ENCODE measurements at places on chromosomes 2 and 18.
A peak's percentile ranks its signal among the peaks of the same experiment; 100 is the strongest.

DNA sequence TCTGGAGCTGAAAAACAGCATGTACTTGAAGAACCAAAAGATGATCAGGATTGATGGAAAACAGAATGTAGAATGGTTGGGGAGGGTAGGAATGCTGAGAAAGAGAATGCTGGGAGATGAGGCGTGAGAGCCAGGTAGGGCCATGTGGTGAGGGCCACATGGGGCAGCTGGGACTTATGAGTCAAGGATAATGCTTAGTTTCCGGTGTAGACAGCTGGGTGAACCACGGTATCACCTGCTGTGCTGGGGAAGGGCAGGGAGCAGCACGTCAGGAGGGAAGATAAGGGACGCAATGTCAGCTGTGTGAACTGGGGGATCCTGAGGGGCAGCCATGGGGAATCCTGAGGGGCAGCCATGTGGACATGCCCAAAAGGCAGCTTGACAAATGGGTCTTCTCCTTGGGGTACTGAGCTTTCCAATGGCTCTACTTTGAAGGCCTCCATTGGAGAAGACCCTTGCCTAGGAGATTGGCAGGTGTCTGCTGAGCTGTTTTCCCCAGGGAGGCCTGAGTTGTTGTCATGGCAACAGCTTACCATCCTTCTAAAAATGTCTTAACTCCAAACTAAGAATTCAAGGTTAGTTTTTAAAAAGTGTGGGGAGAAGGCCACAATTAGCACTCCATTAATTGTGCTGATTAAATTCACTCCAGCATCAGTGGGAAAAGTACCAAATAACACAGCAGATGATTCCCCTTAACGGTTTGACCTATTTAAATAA lies 51.1 kb downstream of the MTHFD2 start:
- DNase-seq: no peak

GRCh38 chr2:117406443-117406842 lies 408.0 kb upstream of the DDX18 start:
- no peak for DNase-seq

- no peak for DNase-seq
These were observed 33.6 kb upstream of the ROCK2 start for GRCh38 chr2:11377928-11378545.

DNA sequence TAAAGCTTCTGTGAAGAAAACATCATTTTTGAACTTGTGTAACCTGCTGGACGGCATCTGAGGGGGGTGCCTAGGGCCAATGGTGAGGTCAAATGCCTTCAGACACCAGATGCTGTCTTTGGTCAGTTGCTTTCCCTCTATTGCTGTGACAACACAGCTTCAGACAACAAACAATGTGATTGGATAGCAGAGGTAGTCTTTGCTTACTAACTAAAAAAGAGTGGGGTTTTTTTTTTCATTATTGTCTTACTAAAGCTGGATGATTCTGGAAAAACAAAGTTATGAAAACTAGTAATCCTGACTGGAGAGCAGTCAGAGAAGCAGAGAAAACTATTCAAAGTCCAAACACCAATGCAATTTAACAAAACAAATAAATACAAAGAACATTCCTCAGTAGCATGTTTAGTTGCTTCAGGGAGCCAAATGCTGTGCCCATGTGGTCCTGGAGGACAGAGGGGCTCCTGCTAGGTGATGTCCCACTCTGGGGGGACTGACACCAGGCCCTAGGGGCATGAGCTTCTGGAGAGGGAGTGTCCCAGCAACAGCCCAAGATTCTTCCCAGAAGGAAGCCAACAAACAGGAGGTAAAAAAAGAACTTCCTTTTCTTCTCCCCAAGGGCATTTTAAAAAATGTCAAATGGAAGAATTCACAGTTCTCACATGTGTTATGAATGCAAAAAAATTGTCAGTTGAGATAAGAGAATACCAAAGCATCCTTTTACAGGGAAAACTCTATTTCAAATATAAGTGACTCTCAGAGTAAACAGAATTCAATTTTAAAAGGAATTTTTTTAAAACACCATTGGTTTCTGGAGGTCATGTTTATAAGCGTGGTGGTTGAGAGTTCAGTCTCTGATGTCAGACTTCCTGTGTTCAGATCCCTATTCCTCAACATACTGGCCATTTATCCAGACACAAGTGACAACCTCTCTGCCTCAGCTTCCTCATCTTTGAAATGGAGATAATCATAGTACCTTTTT lies 181.1 kb upstream of the PGAP1 start:
- DNase-seq: no peak

DNA sequence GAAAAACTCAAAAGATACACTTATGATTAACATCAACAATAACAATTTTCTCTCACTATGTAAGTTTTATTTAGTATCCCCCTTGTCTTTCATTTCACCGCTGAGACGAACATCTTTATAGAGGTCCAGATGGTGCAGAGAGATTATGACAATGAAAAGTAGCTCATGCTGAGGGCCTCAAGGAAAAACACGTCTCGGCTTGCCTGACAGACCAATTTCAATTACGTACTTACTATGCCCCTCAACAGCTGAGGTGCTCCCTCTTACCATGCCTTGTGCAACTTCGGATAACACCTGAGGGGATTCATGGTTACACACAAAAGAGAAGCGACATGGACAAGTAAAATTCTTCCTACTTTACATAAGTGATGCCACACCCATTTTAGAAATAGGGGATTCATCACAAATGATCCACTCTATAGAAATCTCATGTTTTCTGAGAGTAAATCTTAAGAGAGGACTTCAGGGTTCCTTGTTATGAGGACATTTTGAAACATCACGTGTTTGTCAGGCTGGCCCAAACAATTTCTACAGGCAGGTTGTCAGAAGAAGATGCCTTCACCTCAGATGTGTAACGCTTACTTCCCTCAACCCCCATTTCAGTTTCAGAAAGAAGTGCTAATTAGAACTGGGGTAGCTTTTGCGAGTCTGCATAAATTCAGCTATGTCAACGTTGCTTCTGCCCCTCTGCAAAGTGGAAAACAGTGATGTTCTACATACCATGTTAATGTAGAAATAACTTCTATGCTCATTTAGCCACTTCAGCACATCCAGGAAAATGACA lies 191.4 kb downstream of the NRXN1 start:
- DNase-seq: no peak

- no peak for DNase-seq
These were observed 476.8 kb downstream of the MBD2 start for GRCh38 chr18:53747663-53748160.

GRCh38 chr2:165582863-165583506 lies 113.5 kb downstream of the CSRNP3 start:
- no peak for DNase-seq

- no peak for DNase-seq
These were observed 32.8 kb upstream of the BIN1 start for GRCh38 chr2:127139766-127140165.

DNA sequence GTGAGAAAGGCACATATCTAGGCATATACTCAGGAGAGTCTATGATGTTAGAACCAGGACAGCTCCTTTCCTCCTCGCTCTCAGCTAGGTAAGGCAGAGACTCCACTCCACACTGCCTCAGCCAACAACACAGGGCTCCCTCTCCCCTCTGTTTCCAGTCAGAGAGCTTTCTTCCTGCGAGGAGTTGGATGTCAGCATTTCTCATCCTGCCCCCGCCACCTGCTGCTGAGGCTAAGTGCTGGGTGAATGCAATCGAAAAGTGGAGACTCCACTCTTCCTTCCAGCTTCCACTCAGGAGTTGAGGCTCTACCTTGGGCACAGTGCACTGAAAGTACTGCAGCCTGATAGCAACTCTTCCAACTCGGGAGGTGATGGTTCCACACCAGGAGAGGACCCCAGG lies 177.2 kb upstream of the RAB6C start:
- no peak for DNase-seq

DNA sequence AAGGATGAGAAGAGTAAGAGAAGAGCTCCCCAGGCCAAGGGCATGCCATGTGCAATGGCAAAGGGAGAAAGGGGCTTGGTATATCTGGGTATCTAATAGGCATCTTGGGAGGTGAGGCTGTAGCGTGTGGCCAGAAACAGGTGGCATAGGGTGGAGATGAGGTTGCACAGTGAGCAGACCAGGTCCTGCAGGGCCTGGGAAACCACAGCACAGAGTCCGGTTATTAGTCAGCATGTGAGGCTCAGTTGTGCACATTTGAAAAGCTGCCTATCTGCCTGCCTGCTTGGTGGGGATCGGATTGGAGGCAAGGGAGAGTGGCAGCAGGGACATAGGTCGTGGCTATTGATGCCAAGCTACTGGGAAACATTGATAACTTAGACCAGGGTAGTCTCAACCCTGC lies 190.6 kb downstream of the TPGS2 start:
- no peak for DNase-seq

GRCh38 chr2:118689874-118690273 lies 157.6 kb downstream of the EN1 start:
- no peak for DNase-seq

DNA sequence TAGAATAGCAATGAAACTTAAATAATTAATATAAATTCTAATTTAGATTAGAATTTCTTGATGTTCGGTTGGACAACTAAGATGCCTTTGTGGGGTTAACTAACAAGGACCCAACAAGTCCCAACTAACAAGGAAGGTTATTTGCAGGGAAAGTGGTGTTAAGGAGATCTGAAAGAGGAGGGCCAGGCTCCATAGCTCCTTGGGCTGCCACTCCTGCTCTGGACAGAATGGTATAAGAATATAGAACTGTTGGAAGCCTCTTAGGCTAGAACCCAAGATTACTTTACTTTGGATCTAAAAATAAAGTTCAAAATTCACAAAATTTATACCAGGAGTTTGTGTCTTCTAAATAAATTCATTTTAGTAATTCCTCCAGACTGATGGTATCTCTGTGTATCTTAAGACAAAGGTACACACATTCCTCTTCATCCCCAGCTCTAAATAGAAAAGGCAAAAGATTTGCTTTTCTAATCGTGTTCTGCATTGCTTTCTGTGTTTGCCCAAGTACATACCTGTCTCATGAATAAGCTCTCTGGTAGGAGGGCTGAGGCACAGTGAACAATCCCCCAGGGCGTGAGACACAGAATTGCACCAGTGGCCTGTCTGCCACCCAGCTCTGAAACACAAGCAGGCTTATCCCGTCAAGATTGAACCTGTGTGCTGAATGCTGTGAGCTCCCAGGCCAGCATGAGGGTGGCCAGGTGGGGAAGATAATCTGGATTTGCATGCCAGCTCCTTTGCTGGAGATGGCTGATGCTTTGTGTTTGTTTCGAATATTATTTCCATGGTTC lies 176.0 kb downstream of the ACKR3 start:
- no peak for DNase-seq

GRCh38 chr2:151771599-151772358 lies 37.5 kb upstream of the NEB start:
- DNase-seq: no peak

GRCh38 chr2:24743924-24744323 lies 49.3 kb downstream of the PTRHD1 start:
- no peak for DNase-seq

DNA sequence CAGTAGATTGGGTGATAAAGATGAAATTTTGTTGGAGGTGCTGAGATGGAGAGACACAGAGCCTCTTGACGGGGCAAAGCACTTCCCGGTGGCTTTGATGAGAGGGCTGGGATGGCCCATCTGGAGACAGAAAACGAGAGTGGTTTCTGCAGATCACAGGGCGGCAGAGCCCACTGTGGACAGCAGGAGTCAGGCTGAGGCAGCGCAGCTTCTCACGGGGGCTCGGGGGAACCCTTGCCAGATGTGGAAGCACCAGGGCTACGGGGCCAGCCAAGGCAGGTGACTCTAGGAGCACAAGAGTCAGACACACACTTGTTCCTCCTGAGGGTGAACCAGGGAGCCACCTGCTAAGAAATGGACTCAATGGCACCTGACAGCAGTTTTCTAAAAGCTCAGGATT lies 78.5 kb downstream of the TPO start:
- no peak for DNase-seq

GRCh38 chr2:17540093-17540812 lies at the start of gene VSNL1:
TSS of gene VSNL1 (plus strand) at chr2:17540696. CDS start at chr2:17592075, 51,379 bp downstream.
- no peak for DNase-seq

DNA sequence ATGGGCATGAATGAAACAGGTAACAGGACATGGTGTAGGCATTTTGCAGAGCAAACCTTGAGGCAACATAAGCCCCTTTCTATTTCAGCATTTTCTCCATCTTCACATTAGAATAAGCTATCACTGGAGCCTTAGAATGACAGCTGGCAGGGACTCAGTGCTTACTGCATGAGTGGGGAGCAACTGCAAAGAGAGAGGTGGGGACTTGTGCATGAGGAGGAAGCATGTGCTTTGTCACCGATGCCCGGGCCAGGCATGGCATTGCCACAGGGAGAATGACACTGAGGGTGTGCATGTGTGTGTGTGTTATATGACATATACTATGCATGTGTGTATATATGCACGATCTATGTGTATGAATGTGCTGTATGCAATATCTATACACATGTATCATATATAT lies 258.2 kb upstream of the RAB6C start:
- DNase-seq: no peak

DNA sequence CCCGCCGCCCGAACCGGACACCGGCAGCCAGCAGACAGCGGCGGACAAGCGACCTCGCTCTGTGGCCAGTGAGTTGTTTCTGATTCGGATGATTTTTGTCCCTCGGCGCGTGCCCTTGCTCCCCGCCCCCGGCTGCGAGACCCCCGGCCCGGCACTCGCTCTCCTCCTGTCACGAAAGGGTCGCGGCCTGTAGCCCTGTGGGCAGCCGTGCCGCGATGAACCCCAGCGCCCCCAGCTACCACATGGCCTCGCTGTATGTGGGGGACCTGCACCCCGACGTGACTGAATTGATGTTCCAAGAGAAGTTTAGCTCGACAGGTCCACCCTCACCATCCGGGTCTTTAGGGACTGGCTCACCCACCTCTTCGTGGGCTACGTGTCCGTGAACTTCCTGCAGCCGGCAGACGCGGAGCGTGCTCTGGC lies 1257.5 kb upstream of the ACVR2A start:
- no peak for DNase-seq

DNA sequence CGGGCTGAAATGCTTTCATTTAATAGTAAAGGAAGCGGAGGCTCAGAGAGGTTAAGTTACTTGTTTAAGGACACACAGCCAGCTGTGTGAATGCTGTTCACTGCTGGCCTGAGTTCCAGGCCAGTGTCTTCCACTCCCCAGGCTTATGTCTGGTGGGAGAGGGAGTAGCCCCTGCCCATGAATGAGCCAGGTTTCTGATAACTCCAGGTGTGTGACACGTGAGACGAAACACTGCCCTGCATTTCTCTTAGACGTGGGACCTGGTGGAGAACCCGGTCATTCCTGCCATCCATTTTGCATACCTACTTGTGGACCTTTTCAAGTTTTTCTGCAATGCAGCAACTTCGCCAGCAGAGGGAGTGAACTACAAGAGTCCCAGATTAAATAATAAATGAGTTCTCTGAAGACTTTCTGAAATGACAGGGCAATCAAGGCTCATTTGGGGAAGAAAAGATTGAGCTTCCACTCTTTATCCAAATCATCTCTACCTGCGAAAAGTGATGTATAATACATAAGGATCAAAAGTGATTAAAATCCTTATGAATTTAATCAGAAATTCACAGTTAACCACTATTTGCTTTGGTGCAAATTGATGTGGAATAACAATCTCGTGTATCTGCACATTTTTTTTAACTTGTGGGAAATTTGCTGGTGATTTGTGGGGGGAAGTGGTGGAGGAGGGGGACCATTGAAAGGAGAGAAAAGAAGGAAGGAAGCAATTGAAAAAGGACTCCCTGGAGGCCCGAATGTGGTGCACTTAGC lies 79.4 kb upstream of the ASB18 start:
- DNase-seq: peak; percentile 56
